ENCODE measurements at places on chromosomes 1 and 21.

DNA sequence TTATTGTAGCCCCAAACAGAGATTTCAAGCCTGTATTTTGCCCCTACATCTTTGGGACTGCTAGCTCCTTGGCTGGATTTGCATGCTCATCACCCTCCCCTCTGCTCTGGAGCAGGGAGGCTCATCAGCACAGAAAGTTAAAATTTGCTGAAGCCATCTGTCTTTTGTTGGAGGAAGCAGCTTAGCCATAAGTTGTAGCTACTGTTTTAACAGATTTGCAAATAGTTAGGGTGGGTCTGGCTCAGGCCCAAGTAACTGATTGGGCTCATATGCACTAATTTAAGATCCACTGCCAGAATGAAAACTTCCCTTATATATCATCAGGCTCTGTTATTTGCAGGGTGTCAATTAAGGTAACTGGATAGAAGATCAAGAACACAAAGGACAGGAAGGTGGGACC, 307.0 kb downstream of the ZP4 start:
- no peak for DNase-seq

- DNase-seq = no peak
Measured at GRCh38 chr1:193418745-193419058, 232.3 kb upstream of the B3GALT2 start.

DNA sequence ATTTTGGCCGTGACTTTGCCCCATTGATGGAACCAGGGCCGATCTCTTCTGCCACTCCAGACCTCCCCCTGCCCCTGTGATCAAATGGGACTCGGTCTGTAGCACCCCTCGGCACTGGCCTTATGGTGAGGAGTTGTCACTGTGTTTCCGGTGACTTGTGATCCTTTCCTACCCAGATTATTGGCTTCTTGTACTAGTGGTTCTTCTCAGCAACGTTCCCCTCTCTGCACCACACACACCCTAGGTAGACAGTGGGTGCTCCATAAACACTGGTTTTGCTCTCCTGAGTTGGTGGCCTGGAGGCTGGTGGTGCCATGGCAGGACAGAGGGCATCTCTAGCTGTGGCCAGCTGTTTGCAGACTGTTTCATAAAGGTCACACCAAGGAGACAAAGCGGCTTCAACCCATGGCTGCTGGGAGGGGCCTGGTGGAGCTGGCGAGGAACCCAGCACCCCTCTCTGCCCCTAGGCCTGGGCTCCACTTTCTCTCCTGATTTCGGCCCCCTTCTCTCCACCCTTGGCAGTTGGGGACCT, 50.7 kb downstream of the DHRS3 start:
- no peak for DNase-seq

DNA sequence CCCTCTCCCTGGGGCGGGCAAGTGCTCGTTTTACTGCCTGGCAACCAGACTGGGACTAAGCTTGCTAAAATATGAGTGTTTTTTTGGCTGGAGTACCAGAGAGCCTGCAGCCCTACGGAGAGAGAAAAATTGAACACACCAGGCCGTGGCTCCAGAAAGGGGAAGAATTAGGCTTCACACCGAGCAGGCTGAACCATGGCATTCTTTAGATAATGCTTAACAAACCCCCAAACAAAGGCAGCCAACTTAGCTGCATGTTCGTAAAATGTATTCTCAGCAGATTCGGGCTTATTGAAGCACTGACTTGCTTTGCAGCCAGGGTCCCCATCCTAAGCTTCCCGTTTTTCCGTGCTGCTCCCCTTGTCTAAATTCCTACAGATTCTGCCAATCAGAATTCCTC, 76.6 kb downstream of the LMX1A start:
- no peak for DNase-seq

GRCh38 chr1:184060316-184060715, 8.8 kb downstream of the TSEN15 start:
- no peak for DNase-seq

GRCh38 chr1:107309962-107310361, 169.1 kb downstream of the NTNG1 start:
- no peak for DNase-seq

DNA sequence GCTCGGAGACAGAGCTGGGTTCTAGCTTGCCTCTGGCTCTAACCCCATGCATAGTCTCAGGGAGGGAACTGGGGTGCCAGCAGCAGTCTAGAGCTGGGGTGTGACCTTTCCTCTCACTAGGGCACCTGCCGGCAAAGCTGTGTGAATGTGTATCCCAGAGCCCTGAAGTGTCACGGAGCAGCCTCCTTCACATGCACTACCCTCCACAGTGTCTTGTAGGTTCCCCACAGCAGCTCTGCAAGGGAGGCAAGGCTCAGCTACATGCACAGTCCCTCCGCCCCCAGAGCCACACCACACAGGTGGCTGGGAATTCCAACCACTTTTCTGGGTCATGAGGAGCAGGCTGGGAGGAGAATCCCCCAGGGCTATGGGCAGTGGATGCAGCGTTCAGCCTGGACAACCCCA, 7.7 kb upstream of the HPCA start:
- no peak for DNase-seq

DNA sequence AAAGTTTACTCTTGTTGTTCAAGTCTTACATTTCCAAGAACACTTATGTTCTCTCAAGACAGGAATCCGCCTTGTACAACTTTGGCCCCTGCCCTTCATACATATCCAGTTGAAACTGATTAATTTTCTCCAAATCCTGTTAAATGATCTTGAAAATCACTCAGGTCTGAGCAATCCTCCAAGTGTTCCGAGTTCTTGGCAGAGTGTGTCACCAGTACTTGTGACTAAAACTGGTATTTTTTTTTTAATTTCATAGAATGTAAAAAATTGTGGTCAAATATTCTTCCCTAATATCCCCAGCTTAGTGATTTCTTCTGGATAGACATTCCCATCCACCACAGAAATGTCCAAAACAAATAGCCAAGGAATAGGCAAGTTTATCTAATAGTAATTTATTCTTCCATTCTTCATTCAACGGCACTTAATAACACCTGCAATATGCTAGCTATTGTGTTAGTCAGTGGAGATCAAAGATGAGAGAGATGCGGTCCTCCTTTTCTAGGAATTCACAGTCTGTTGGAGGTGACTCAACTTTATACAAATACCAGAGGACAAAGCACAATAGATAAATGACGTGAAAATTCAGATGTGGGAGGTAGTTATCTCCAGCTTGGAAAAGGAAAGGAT, 71.4 kb downstream of the DIRAS3 start:
- no peak for DNase-seq

- DNase-seq = no peak
Measured at GRCh38 chr1:75870951-75871350, 61.3 kb downstream of the ASB17 start.

Data from activated CD4-positive, alpha-beta T cell treated with anti-CD3 and anti-CD28 coated beads for 1 hour (primary cell).